ENCODE measurements at places on chromosomes 7 and 10.

GRCh38 chr10:31134311-31134952 is 102.8 kb upstream of the ZNF438 start:
- peak overlapping the region; percentile 82 for H3K27ac ChIP-seq
- H3K36me3 ChIP-seq = no peaks in the 10 kb centered on the region
- peak; percentile 16 for DNase-seq
- H3K27me3 ChIP-seq = no peaks in the 10 kb centered on the region
- H3K4me1 ChIP-seq = peaks cover 46% of the 10 kb centered on the region

DNA sequence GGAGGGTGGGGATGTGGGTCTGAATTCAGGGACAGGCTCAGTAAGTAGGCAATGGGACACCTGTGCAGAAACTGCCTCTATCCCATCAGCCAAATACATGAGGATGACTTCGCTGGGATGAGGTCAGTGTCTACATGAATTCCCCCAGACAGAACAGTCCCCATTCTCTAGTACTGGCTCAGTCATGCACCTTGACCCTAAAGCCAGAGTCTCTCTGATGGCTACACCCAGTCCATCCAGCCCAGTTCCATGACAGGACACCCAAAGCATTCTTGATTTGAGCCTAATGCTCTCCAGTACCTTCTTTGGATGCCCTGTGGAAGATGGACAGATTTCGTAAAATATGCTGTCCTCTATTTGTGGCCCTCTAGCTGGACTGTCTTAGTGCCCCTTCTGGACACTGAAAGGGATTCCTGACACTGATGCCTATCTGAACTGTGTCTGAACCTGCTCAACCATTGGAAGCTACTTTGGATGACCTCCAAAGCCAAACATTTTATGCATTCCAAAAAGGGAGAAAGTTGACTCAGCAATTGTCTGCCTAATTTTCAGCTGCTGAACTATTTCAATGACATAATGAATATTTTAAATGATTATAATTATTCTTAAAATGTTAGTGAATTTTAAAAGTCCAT is 14.6 kb downstream of the SFRP4 start:
- peaks cover 7% of the 10 kb centered on the region for H3K27me3 ChIP-seq
- H3K4me1 ChIP-seq = peaks cover 5% of the 10 kb centered on the region
- no peaks in the 10 kb centered on the region for H3K36me3 ChIP-seq
- H3K27ac ChIP-seq = no peak overlapping the region

DNA sequence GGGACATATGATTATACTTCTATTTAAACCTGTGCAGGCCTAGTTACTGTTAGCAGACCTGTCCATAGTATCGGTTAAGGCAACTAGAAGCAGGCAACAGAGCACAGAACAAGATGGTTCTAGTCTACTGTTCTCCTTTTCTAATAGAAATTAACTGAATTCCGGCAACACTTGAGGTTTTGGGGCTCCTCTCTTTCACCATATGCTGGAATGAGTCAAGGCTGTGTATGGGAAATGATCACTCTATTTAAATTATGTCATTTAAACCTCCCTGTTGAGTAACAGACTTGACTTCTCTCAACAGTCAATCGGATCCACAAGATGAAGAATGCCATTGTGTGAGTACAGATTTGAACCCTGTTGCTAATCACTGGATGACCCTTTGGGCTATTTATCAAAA is 6.2 kb upstream of the OTUD1 start:
- no peaks in the 10 kb centered on the region for H3K36me3 ChIP-seq
- no peaks in the 10 kb centered on the region for H3K4me1 ChIP-seq
- H3K27ac ChIP-seq = no peak overlapping the region
- H3K27me3 ChIP-seq = no peaks in the 10 kb centered on the region
- H3K4me3 ChIP-seq = no peak overlapping the region
- no peak for DNase-seq

GRCh38 chr7:82985144-82985802 is 177.4 kb downstream of the PCLO start:
- no peak overlapping the region for H3K4me3 ChIP-seq
- H3K36me3 ChIP-seq = no peaks in the 10 kb centered on the region
- H3K4me1 ChIP-seq = no peaks in the 10 kb centered on the region
- no peaks in the 10 kb centered on the region for H3K27me3 ChIP-seq
- DNase-seq = no peak

GRCh38 chr10:67612176-67612575 is 83.8 kb downstream of the CTNNA3 start:
- peak overlapping the region; percentile 60 for H3K4me3 ChIP-seq
- H3K27me3 ChIP-seq = peaks cover 11% of the 10 kb centered on the region
- no peak for DNase-seq

- no peak overlapping the region for H3K27ac ChIP-seq
- peaks cover 14% of the 10 kb centered on the region for H3K27me3 ChIP-seq
- H3K36me3 ChIP-seq = no peaks in the 10 kb centered on the region
- DNase-seq = no peak
- H3K4me3 ChIP-seq = no peak overlapping the region
Observed at GRCh38 chr7:45680776-45681175, 106.6 kb downstream of the ADCY1 start.

DNA sequence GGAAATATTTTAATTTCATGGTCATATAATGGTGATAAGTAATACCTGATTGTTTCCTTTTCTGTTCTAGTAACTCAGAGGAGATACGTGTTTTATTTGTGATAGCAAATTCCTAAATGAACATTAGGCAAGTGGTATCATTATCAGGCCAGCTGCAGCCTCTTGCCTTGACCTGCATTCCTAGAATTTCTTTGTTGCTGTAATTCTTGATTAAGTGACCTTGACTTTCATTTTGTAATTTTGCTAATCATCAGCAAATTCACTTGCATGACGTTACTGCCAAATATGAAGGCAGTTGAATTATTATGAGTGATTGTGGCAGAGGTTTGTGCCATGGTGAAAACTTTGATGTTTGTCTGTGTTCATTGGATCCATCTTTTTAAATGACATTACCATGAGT is 5.6 kb upstream of the AS3MT start:
- H3K27ac ChIP-seq = no peak overlapping the region
- no peak overlapping the region for H3K4me3 ChIP-seq
- DNase-seq = no peak
- no peaks in the 10 kb centered on the region for H3K4me1 ChIP-seq
- peaks cover under 1% of the 10 kb centered on the region for H3K27me3 ChIP-seq
- no peaks in the 10 kb centered on the region for H3K36me3 ChIP-seq

DNA sequence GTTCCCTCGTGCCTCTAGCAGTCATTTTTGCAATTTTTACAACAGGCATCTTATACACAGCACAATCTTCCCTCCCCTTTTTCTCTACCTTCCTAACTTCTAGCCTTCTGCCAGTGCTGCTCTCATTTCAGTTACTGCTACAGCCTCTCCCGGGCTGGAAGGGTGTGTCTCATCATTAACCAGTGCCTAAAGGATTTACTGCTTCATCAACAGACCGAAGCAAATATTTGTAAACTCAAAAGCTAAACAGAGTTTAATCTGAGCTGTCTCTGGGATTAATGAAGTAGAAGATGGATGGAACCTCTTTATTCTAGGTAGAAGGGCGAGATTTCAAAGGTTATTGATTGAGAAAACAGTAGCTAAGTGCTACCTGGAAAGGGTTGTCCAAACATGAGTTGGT is 94.3 kb downstream of the PRPF18 start:
- H3K27ac ChIP-seq = no peak overlapping the region
- H3K27me3 ChIP-seq = no peaks in the 10 kb centered on the region
- no peak overlapping the region for H3K4me3 ChIP-seq
- DNase-seq = no peak
- no peaks in the 10 kb centered on the region for H3K36me3 ChIP-seq
